ENCODE measurements at places on chromosomes 3 and 15. TPM values are rescaled to one million over a fixed set of nuclear protein-coding genes. Genes with fewer than 3 reads are reported as not detected.

Gene LSMEM2
- total RNA-seq: not detected

Gene TGM4
- under 0.01 TPM for total RNA-seq

Gene RARRES1
- 174 TPM for total RNA-seq

Gene PLSCR2
- 0.32 TPM for total RNA-seq

Gene OR5K2
- total RNA-seq: not detected

Gene CPN2
- total RNA-seq: not detected

Gene ZNF860
- total RNA-seq: 0.32 TPM

Gene PP2D1
- not detected for total RNA-seq

Gene GATM
- total RNA-seq: 0.16 TPM

Gene SCG5
- 24.3 TPM for total RNA-seq

Gene RPUSD2
- total RNA-seq: 10.9 TPM

Gene TMEM108
- not detected for total RNA-seq

Gene SERPINI2
- not detected for total RNA-seq

Gene ZIC4
- total RNA-seq: not detected

Gene GHRL
- not detected for total RNA-seq

Gene SHF
- 2.7 TPM for total RNA-seq

Gene DLL4
- 0.16 TPM for total RNA-seq

Gene GP5
- under 0.01 TPM for total RNA-seq

Gene SMAD6
- total RNA-seq: 37.2 TPM

Gene CSPG5
- total RNA-seq: 0.09 TPM

Gene ZNF620
- 0.47 TPM for total RNA-seq

Gene GPR171
- total RNA-seq: not detected

Gene SAMMSON
- not detected for total RNA-seq

Gene SAXO2
- total RNA-seq: 0.32 TPM

Gene PLCB2
- total RNA-seq: under 0.01 TPM

Gene FBLN2
- total RNA-seq: 621 TPM

Gene PIERCE2
- 0.60 TPM for total RNA-seq

All from bronchial smooth muscle cell (primary cell).